DND-41 (cell line): ENCODE measurements at places on chromosomes 3 and 15.
A peak's percentile ranks its signal among the peaks of the same experiment; 100 is the strongest.

- DNase-seq: no peak
These were observed 152.3 kb downstream of the MCTP2 start for GRCh38 chr15:94383706-94384105.

DNA sequence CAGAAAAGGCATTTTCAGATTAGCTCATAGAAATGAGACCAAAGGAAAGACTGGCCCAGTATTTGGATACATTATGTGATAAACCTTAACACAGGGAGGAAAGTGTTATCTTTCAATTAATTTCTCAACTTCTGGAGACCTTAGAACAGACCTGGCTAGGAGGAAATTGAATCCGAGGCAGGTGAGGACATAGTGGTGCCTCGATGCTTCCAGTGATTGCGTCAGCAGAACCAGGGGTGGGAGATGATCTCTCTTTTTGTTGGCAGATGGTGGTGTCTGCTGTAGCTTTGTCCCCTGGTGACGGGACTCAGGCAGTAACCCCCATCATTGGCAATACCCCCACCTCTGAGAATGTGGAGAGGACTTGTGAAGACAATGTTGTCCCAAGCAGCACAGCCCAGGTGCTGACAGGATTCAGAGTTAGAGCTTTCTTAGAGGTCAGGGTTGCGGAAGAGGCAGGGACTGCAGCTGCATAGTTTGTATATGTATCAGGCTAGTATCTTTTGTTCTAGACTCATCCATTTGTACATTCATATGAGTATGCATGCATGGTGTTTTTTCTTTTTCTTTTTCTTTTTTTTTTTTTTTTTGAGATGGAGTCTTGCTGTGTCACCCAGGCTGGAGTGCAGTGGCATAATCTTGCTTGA lies 27.9 kb upstream of the MUC20 start:
- DNase-seq: no peak

DNA sequence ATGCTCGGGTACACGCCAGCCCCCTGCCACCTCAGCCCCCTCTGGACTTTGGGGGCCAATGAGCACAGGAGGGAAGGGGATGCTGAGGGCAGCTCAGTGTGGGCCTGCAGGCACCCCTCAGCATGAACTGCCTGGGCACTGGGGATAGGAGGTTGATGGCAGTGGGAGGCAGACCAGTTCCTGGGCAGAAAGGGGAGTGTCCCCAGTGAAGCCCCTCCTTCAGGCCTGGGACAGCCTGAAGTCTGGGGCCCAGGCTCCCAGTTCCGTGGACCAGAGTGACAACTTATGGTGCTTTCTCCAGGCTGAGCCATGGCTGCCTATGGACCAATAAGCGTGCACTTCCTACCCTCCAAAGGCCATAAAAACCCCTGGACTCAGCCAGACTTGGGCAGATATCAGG lies 63.3 kb upstream of the IMPG2 start:
- no peak for DNase-seq

DNA sequence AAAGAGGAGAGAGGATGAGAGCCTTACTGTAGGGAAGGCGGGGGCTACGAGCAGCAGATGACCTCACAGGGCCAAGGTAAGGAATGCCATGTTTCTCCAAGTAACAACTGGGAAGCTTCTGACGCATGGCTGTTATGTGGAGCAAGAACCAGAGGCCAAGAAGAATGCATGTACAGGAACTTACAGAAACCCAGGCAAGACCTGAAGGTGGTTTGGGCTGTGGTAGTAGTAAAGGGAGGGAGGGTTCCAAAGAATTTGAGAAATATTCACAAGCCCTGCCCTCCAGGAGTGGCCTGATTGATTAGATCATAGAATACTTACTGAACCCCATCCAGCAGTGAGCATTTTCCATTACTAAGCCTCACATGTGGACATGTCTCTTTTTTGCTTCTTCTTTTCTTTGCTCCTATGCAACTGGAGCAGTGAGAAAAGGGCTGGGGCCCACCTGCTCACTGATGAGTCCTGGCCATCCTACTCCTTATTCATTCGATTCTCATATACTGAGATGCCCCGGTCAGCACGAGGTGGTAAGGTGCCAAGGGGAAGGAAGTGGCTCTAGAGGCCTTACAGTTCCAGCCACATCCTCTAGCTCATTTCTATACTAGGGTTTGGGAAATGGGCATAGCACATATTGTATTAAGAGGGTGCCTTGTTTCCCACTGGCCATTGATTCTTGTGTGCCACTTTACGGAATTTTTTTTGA lies 8.3 kb upstream of the SLC12A8 start:
- DNase-seq: no peak

GRCh38 chr3:46027021-46027705 lies at the start of gene XCR1:
TSS of gene XCR1 (minus strand) at chr3:46027483. CDS start at chr3:46021947, 5,536 bp downstream.
- DNase-seq: no peak

DNA sequence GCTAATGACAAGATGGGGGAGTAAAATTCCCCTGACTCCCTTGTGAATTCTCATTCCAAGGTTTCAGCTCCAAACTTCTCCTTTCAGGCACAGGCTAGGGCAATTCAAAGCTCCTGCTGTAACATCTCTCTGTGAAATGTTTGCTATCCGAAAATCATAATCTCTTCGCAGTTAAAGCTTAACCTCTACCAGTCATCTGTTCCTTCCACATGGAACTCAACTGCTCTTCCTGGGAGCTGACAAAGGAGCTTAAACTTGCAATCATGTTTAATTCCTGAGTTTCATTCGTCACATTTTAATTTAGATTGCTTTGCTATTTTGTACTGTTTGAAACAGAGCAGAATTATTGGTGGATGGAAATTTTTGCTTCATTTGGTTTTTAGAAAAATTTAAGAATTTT lies 328.6 kb downstream of the AGBL1 start:
- DNase-seq: no peak

- DNase-seq: no peak
These were observed 183.6 kb downstream of the PEX5L start for GRCh38 chr3:179853176-179853575.

DNA sequence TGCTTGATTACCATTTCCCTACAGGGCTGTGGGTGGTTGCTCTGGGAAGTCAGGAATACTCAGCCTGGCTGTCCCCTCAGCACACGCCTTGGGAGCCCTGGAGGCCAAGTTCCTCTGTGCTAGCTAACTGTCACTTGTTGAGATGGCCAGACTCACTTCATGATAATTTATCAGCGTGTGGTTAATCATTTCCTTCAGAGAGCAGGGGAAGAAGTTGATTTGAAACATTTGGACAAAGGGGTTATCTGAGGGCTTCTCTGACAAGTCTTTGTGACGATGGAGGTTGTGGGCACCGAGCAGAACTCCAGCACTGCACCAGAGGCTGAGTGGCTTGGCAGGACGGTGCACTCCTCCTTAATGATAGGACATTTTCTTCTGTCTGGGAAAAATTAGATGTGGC lies 61.9 kb downstream of the WHAMM start:
- DNase-seq: no peak

DNA sequence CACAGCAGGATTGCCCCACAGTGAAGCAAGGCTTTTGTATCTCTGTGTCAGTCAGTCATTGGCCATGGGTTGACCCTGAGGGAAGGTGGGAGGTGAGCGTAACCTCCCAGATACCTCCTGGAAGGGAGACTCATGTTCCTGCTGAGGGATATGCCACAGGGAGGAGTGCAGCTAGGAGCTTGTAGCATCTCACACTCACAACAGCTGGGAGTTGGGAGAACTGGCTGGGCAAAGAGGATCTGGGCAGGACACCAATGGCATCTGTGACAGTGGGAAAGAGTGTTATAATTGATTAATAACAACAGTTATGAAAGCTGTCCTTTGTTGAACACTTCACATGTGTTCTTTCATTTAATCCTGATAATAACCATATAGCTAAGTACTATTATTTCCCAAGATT lies 171.0 kb downstream of the TLE3 start:
- DNase-seq: no peak

GRCh38 chr3:40137591-40138295 lies 171.8 kb upstream of the EIF1B start:
- DNase-seq: no peak

- no peak for DNase-seq
These were observed 651.6 kb downstream of the NTRK3 start for GRCh38 chr15:87604857-87605446.

GRCh38 chr3:77514766-77515165 lies 474.9 kb downstream of the ROBO2 start:
- no peak for DNase-seq

DNA sequence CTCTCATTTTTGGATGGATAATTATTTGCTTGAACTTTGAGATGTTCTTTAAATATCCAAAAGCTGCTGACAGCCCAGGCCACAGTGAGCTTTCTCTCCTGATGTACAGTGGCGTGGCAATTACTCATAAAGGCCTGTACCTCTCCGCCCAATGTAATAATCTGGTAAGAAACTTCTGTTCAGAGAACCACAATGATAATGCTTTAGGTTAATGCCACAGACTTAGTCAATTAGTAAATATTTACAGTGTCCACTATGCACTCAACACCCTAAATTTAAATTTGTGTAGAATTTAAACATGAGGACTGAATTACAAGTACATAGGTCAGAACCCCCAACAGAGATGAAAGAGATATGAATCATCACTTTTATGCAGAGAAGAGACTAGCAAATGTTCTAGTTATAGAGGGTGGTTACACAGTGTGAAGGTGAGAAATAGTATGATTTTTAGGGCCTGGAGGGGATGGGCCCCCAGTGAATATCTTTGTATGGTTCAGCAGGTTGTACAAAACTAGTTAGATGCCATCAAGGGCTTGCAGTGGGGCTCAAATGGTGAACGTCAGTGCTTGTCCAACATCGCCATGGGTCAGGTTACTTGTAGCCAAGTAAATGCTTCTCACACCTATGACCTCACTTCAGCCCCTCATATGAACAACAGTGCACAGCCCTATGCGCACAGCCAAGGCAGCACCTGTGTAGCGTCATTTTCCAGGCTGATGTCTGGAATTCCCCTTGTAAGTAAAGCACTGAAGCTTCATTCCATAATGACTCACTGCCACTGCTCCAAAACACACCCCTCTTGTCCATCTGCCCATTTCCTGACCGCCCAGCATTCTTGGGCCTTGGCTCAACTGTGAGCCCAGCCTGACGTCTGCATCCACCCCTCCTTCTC lies 13.3 kb downstream of the ABHD2 start:
- DNase-seq: no peak

- DNase-seq: no peak
These were observed 30.7 kb downstream of the MESD start for GRCh38 chr15:80958818-80959495.

GRCh38 chr15:51969728-51970127 lies 1.9 kb downstream of the LEO1 start:
- no peak for DNase-seq

GRCh38 chr3:137032465-137033120 lies 74.8 kb downstream of the IL20RB start:
- peak; percentile 79 for DNase-seq

- DNase-seq: no peak
These were observed 109.8 kb upstream of the TSPAN3 start for GRCh38 chr15:77180757-77181156.

GRCh38 chr15:56187665-56188064 lies 56.0 kb downstream of the RFX7 start:
- no peak for DNase-seq

GRCh38 chr3:99049164-99049563 lies 147.7 kb upstream of the DCBLD2 start:
- no peak for DNase-seq

GRCh38 chr3:126646674-126647073 lies 8.2 kb downstream of the TXNRD3 start:
- DNase-seq: no peak

GRCh38 chr15:80586161-80586560 lies 108.9 kb upstream of the ABHD17C start:
- DNase-seq: no peak

- DNase-seq: peak; percentile 96
These were observed at the start of the genes KIAA1143 and KIF15 for GRCh38 chr3:44761424-44762169. TSS of gene KIAA1143 (minus strand) at chr3:44761619. CDS start at chr3:44761602, 17 bp downstream. TSS of gene KIF15 (plus strand) at chr3:44761794. CDS start at chr3:44761866, 72 bp downstream.

DNA sequence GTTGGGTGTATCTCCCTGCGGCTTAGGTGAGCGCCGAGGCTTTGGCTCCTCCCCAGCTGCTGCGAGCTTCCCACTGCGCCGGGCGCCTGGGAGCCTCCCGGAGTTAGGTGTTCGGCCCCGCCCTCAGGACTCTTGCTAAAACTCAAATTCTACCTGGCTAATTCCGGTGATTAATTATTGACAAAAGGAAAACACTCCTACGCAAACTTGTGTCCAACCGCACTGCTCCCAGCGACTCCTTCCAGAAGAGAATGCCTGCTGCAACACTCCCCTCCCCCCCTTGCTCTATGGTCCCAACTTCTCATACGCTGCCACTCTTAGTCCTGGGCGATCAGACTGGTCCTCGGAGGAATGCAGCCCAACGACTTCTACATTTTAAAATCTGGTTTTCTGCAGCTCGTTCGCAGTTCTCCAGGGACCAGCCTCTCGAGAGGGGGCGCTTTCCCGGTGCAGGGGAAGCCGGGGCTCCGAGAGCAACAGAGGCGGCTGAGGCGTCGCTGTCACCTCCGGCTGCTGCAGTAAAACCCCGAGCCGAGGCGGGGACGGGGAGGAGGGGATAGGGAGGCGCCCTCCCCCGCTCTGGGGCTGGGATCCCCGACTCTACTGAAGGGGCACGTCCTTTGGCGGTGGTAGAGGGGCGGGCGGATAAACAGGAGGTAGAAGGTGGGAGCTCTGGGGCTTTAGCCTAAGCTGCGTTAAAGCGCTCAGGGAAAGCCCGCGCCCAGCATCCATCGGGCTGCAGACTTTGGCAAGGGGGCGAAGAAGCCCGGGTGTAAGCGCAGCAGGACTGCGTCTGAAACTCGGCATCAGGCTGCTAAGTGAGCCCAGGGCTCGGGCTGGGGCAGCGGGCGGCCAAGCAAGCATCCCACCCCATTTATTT lies at the start of gene SPTSSB:
Gene SPTSSB (minus strand): TSS at position 77 of the 880 bp plus-strand sequence. CDS start 25,194 bp downstream, outside the sequence.
- no peak for DNase-seq
